EL (cell line): ENCODE measurements at places on chromosomes 2 and 18.

DNA sequence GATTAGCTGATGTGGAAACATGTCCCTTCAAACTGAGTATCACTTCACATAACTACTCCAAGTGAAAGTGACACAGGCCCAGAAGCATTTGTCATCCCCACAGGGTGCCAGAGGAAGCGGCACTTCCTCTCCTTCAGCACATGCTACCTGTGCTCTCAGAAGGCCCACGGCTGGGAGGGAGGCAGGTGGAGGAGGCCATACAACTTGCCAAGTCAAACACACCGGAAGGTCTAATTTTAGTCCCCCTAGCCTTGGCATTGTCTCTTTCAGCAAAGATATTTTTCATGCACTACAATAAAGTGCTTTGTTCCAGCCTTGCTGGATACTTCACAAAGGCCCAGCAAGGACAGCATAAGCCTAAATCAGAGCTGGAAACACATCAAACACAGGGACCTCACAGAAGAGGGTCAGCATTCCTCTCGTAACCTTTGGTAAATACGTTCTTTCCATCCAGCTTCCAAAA is 38.0 kb downstream of the VSNL1 start:
- DNase-seq, result no peak

GRCh38 chr18:74589811-74590210 is 7.9 kb upstream of the ZNF407 start:
- DNase-seq, result no peak

- no peak for DNase-seq
These were observed 317.0 kb downstream of the AGAP1 start for GRCh38 chr2:235810846-235811245.

GRCh38 chr2:172098287-172098649 is 4.4 kb downstream of the DLX2 start:
- DNase-seq, result peak; percentile 38

DNA sequence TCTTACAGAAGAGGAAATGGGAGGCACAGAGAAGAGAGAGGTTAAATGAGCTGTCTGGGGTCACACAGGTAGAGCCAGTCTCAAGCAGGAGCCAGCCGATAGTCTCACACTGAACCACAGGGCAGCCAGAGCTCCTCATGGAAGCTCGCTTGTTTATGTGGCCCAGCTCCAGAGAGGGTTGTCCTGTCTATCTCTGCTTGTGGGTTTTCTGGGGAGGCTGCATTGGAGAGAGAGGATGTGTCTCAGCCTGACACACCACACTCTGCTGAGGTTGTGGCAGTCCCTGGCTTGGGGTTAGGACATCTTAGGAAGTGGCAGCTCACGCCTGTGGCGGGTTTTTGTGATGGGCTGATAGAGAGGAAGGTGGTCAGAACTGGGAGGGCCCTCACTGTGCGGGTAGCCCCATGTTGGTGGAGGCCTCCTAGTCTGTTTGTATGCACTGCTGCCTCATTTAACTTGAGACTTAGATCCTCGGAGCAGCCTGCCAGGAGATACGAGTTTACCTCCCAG is 52.3 kb downstream of the TCF7L1 start:
- DNase-seq, result no peak

DNA sequence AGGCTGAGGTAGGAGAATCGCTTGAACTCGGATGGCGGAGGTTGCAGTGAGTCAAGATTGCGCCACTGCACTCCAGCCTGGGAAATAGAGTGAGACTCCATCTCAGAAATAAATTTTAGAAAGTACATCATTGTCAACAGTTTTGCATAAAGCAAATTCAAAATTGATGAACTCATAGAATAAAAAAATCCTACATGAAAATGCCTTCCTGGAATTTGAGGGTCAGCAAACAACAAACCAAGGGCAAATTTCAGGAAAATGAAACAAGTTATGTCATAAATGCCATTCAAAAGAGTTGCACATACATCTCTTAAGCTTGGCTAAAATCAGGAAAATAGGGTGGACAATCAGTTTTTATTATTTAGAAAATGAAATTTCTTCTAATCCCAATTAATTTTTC is 45.1 kb downstream of the COL5A2 start:
- DNase-seq, result peak; percentile 65

DNA sequence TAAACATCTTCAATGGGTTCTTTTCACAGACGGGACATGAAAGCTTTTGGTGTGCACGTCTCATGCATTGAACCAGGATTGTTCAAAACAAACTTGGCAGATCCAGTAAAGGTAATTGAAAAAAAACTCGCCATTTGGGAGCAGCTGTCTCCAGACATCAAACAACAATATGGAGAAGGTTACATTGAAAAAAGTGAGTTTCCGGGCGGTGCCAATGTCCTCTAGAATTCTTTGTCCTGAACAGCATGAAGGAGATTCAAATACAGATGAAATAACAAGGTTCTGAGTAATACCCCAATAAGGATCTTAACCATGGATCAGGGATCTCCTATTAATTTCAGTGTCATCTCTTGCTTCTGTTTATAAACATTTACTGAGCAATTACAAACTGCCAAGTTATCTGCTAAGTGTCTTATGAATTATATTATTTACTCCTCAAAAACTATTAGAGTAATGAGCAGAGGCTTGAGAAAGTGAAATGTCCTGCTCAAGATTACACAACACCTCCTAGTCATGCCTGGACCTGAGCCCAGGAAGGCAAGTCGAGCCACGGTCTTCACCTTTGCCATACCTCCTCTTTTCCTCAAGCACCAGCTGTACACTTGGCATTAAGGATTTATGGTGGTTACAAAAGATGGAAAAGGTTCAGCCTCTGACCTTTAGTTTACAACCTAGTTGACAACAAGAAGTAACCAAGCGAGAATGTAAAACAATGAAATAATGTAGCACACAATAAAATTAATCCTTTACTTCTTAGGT is 22.6 kb downstream of the DHRS9 start:
- DNase-seq, result peak; percentile 57

DNA sequence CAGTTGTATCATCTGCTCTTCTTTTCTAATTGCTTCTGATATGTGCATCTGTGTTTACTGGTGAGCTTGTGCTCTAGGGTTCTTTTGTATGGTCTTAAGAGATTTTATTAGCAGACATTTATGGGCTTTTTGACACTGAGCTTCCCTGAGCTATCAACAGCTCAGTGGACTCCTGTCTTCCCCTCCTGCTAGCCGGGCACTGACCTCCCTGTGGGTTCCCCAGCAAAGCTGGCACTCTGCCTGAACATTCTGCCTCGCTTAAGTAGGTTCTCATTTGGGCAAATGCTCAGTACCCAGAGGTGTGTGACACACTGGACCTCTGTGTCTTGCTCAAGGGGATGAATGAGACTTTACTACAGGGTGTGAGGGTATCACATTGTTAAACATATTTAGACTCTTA is 15.8 kb downstream of the TRAF3IP1 start:
- no peak for DNase-seq

DNA sequence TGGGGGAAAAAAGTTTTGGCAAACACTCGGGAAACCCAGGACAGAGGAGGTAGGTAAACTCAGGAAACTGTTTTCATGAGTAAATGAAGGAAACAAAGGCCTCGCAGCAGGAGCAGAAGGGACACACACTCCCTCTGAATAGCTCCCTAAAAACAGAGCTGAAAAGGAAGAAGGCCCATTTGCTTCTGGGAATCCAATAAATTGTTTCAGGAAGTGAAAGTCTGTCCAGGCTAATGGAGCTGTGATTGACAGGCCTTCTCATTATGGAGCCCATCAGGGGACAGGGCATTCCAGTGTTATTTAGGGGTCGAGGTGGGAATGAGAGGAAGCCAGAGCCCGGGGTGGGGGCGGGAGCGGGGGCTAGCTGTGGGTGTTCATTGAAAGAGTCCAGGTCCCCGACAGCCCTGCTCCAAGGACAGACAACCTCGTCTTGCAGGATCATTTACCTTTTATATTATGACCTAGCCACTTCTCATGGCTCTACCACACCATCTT is 81.2 kb downstream of the GBX2 start:
- DNase-seq, result no peak

DNA sequence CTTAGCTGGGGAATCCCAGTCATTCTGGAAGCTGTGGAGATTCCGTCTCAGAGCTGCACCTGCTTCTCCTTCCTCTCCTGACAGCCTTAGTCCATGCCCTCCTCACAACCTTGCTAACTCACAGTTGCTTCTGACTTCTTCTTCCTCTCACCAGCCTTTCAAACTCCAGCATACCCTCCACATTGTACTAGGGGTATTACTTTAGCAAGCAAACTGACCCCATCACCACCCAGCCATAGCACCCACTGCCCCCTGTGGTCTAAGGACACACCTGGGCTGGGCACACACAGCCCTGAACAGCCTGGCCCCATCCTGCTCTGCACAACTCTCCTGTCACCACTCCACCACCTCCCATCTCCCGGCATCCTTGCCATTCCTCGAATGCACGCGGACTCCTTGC is 208.2 kb downstream of the FBXO15 start:
- no peak for DNase-seq

- no peak for DNase-seq
These were observed 28.2 kb downstream of the SOX11 start for GRCh38 chr2:5720426-5720825.

DNA sequence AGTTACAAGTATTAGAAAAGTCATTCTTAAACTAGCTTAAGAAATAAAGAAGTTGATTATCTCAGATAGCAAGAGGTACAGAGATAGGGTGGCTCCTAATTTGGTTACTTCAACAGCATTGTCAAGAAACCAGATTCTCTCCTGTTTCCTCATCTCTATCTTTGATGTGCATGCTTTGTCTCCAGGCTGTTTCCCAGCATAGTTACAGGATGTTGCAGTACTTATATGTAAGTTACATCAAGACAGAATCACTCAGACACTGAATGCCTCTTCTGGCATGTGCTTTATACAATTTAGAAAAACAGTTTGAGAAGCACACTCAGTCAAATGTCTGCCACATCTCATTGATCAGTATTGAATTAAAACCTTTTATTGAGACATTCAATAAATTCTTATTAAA is 189.5 kb upstream of the UBE2E3 start:
- peak; percentile 3 for DNase-seq

DNA sequence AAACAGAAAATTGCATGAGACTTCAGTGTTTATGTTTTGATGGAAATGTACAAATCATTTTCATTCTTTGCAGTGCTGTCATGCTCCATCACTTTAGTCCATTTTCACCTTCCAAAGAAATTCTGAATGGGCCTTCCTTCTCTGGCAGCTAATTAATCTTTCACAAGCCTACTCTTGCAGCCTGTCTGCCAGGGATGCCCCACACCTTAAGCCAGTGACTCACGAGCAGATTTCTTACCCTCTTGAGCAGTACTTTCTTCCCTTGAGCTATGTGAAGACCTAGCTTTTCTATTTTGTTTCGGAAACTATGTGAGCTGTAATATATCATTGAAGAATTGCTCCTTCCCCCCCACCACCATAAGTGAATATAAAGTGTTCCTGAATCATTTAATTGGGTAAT is 404.3 kb upstream of the VWC2L start:
- DNase-seq, result no peak

DNA sequence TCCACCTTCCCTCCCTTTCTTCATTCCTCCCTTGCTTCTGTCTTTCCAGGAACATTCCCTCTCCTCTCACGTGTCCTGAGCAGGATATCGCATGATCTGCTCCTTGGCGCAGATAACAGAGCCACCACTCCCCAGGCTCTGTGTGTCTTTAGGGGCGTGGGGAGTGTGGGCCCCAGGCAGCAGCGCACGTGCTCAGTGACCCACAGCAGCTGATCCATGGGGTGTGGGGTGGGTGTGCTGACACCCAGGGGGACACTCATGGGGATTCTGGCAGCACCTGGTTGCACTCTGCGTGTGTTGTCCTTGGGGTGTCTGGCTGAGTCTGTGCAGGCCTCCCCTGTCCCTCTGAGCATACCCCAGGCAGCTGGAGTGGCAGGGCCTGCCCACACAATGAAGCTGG is 9.9 kb upstream of the FOSL2 start:
- DNase-seq, result no peak

- DNase-seq, result peak; percentile 54
These were observed at the start of gene DPP4 for GRCh38 chr2:162073888-162074631. Gene DPP4, minus strand, starts transcription at chr2:162074215. Its CDS starts 234 bp downstream, at chr2:162073981.

DNA sequence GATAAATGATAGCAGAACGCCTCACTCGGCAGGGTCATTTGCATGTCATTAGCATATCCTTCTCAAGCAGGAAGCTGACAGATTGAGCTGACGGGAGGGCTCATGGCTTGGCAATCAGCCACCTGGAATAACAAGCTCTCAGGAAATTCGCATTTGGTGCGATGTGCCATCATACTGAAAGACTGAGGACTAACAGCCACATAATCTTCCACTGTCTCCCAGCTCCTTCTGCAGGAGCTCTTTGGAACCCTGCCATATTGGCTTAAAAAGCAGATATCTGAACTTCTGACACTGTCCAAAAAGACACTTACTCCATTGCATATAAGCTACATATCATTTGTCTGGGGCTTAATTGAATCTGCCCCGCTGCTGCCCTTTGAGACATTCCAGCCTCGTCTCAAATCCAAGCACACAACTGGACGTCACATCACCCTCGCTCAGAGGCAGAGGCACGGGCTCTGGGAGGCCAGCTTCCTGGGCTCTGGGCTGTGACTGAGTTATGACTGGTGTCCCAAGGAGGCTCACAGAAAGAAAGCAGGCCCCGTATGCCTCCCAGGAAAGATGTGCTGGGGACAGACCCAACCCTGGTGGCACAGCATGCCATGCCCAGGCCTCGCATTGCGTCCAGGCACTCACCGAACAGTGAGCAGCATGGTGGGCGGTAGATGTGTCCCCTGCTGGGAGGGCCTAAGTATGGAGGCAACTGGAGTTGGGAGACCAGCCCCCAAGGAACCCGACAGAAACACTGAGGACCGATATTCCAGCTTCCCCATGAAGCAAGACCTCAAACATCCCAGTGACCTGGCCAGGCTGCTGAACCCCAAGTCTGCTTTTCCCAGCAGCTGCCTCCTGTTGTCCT is 228.0 kb downstream of the ATAD2B start:
- no peak for DNase-seq

DNA sequence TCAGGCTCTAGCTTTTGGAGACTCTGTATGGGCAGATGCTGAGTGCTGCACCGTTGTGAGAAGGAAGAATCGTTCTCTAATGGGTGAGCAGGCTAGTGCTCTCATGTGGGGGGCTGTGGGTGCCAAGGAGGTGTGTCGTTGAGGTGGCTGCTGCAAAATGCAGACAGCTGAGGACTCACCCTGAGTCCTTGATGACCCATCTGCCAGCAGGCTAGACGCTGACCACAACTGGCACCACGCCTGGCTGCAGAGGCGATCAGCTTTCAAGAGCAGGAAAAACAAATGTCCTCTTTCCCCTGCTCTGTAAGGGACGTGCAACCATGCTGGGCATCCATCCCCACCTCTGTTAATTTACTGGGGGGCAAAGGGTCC is 48.2 kb downstream of the HAUS1 start:
- peak; percentile 87 for DNase-seq

DNA sequence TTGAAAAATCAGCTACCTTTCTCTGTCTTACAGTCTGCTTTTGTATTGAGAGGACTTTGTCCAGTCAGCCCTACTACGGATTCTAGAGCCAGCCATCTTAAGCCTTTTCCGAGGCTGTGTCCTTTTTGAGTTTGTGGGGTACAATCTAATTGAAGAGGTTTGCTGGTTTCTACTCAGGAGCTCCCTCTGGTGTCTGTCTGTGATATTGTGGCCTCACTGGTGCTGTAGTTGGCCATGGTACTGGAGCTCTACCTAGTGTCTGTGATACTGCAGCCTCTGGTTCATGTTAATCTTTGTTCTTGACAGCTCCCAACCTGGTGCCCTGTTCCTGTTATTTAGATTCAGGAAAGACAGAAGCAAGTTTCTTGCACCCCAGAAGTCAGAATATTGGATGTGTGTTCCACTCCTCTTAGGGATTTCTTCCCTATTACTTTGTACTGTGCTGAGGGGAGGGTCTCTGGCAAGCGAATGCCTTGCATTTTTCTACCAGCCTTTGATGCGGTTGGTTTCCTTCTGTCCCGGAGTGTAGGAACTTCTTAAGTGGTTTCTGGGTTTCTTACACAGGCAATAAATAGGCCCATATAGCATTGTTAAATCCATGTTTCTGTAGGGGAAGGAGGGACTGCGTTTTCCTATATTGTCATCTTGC is 78.5 kb downstream of the ACSL3 start:
- DNase-seq, result peak; percentile 79
